ENCODE measurements at places on chromosomes 3 and 15.

DNA sequence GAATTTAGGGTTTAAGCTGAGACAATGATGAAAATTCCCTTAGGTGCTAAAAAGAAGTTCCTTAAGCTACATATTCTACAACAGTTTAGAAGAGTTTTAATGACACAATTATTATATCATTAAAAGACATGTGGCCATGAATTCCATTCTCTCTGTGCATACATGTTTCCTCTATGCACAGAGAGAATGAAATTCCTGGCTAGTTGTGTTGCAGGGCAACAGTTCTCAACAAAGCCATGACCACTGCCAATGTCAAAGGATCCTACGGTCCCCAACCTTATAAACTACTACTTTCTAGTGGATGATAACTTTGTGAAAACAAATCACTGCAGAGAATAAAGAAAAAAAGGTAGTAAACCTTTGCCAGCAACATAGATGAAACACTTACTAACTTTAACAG lies 122.7 kb downstream of the OTOL1 start:
- no peak for DNase-seq

- no peak for DNase-seq
Measured at GRCh38 chr3:189927975-189928895, 192.5 kb downstream of the P3H2 start.

- DNase-seq = no peak
Measured at GRCh38 chr3:123361071-123361470, 87.8 kb downstream of the ADCY5 start.

GRCh38 chr3:157086775-157087174 lies 73.2 kb downstream of the CCNL1 start:
- no peak for DNase-seq

DNA sequence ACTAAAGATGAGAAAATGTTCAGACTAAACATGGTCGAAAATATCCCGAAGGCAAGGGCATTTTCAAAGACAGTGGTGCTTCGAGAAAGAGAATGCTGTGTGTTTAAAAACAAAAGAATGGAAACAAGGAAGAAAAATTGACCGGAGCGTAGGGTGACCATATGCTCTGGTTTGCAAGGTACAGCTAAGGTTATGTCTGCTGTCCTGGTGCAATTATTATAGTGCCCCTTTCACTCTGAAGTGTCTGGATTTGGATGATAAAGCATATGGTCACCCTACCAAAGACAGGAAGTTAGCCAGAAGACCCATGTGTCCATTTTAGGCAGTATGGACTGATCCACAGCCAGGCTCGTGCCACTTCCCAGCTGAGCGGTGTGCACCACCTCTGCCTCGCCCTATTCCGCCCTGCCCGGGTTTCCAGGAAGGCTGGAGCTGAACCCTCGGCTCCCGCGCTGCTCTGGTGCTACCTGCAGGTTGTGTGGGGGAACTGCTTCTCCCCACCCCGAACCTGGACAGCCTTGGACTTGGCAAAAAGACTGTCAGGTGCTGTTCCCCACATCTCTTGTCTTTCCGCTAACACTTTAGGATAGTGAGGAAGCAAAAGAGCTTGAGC lies 25.2 kb downstream of the GOLGA6D start:
- DNase-seq = no peak

DNA sequence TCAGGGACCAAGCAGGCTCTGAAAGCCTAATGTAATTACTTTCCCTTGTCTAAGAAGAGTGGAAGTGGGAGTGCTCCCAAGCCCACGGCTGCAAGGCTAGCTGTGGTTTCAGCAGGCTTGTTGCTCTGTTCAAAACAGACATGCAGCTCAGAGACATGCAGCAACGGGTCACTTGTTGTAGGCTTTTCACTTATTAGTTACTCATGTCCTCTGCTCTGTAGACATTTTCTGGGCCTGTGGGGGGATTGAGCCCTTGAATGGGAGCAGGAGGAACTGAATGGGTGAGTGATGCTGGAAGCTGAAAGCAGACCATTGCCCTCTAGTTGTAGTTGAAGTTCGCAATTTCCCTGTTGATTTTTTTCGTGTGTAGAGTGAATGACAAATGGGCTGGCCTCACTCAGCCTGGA lies 261.9 kb upstream of the NR2E3 start:
- peak; percentile 74 for DNase-seq

DNA sequence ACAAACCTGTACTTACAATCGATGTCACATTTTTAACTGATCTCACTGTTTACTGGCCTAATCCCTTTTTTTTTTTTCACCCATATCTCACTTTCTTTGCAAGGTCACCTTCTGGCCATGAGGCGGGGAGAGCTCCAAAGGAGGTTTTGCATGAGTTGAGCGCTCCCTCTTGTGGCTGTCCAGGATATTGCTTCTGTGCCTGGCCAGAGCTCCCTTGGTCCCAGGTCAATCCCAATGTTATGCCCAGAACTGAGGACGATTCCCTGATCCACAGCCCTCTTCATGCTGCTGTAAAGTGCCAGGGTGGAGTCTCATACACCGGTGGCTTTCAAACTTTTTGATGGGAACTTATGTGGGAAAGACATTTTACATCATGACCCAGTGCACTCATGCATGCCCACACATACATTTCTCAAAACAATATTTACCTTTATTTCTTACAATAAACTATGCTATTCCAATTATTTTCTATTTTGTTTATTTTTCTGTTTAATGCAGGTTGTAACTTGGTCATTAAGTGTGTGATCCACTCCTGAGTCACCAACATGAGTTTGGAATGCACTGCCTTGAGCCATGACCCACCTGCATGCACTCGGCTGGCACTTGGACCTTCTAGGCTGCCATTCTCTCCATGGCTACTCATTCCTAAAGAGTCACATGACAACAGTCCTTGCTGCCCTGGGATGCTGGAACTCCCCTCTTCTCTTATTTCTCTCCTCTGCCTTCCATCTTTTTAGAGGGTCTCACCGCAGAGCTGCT lies 9.6 kb upstream of the SST start:
- DNase-seq = peak; percentile 92

DNA sequence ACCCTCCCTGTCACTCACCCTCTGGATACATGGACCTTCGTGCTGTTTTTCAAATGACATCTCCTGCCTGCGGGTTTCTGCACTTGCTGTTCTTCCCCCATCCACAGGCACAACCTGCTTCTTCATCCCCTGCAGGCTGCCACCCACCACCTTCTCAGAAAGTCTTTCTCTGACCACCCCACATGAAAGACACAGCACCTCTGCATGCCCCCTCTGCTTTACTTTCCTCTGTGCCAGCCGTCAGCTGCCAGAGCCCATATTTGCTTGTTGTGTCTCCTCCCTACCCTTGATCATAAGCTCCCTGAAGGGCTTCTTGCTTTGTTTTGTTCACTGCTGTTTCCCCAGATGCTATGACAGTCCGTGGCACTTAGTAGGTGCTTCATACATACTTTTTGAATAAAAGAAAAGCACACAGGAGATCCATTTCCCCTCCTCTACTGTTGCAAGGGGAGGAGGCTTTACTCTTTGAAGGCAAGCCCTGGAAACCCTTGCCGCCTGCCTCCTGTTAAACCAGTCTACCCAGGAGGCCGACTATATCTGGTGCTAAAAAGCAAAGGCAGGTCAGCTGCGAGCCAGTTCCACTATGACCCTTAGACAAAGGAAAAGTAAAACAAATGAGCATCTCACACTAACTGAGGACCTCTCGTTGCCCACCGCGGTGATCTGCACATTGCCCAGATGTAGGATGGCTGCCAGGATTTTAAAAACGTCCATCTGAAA lies 31.9 kb downstream of the MYO5C start:
- no peak for DNase-seq

- no peak for DNase-seq
Measured at GRCh38 chr3:10319251-10319650, 1.7 kb downstream of the SEC13 start.

GRCh38 chr3:1326546-1326945 lies 233.7 kb downstream of the CNTN6 start:
- no peak for DNase-seq

DNA sequence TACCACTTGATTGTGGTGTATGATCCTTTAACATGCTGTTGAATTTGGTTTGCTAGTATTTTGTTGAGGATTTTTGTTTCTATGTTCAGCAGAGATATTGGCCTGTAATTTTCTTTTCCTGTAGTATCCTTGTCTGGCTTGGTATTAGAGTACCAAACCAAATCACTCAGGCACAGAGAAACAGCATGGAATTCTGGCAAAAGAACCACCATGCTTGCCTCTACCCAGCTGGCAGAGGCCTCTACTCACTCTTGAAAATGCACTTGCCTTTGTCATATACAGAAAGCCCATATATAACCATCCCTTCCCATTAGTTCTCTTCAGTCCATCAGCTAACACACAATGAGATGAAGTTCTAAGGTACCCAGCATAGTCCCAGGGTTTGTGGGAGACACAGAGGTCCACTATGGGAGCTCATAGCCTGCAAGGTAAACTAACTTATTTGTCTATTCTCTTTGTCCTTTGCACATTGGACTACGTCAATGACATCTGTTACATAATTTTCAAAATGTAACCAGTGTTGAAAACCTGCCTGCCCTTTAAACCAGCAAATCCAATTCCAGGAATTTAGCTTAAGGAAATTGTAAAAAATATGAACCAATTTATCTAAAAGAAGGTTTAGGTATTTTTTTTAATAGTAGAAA lies 82.1 kb upstream of the POMGNT2 start:
- DNase-seq = no peak

DNA sequence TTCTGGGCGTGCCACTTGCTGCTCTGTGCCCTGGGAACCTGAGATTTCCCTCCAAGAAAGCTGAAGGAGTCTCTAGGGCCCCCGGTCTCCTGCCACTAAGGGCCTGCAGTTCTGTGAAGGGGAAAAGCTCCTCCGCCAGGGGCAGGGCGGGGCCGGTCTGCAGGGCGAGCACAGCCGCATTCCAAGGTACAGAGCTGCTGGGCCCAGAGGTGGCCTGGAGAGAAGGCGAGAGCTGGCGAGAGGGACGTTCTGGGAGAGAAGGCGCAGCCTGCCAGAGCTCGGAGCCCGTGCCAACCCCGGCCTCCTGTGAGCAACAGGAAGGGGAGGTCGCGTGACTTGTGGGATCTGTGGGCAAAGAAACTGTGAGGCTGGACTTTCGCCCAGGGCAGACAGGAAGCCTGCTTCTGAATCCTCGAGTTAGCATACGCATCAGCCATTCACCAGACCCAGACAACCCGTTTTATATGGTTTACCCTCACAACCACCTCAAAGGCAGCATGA lies 500.4 kb downstream of the SHQ1 start:
- DNase-seq = no peak

GRCh38 chr15:94280301-94280700 lies 48.9 kb downstream of the MCTP2 start:
- DNase-seq = no peak

- DNase-seq = no peak
Measured at GRCh38 chr3:136741063-136741462, 11.1 kb downstream of the STAG1 start.

DNA sequence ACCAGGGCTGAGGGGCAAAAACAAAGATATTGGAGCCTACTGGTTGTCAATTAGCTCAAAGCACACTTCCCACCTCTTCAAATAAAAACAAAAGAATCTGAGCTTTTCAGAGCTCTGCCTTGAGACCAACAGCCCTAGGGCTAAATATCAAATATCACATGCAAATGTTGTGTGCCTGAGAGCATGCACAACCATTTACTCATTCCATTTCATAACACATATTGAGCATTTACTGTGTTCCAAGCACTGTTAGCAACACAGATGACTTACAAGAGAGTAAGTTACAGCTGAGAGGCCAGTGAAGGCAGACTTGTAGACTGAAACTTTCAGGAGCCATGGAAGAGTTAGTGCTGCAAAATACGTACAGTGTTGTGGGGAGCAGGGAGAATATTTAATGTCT lies 222.4 kb downstream of the CPNE4 start:
- DNase-seq = no peak

DNA sequence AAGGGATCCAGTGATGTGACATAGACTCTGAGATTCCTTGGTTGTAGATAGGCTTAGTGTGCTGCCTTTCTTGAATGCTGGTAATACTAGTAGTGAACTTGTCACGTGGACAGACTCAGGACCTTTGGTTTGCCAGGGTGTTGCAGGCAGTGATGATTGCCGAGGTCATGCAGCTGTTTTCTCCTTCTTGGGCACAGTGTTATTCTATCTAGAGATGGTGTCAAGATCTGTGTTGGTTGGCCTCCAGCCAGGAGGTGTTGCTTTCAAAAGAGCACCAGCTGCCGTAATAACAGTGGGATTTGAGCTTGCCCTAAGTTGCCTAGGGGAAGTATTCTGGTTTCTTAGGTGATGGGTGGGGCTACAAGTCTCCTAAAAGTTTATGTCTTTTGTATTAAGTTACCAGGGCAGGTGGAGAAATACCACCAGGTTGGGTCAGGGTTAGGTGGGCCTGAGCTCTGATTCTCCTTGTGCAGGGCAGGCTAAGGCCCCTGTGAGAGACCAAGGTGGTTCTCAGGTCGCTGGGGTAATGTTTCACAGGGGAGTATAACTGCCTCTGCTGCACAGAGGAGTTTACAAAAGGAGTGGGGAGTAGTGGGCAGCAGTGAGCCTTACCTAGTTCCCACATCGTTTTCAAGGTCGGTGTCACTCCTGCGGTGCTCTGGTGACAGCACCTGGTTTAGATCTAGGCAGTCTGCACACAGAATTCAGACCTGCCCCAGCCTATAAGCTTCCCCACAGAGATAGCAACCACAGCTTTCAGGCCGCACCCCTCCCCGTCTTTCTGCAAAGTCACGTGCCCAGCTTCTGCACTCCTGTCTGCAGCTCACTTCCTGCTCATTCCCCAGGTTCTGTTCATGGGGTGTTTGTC lies 350.3 kb downstream of the DOCK3 start:
- no peak for DNase-seq

DNA sequence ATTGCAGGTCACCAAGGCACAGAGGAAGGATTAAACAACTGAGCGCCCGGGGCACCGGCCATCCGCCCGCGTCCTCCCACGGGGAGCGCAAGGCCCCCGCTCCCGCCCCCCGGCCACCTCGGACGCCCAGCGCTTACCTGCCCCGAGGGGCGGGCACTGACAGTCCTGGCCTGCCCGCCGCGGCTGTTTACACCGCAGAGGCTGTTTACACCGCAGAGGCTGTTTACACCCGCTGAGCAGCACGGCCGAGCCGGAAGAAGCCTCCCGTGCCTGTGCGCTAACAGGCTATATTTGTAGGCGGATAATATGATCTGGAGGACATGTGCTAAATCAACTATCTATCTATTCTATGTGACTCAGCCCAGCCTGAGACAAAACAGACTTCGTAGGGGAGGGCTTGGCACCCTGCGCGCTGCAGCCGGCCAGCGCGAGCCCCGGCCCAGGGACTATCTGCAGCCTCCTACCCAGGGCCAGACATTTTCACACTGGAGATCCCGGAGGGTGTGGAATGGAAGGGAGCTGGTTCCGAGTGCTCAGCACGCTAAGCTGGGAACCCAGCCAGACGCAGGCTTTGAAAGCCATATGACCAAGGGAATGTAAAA lies at the start of gene LRRC2:
LRRC2 (minus strand) TSS at position 263 of the 602 bp plus-strand sequence. CDS start 14,711 bp downstream, outside the sequence.
- DNase-seq = no peak

- no peak for DNase-seq
Measured at GRCh38 chr3:113287803-113288648, 76.7 kb downstream of the BOC start.

GRCh38 chr15:49083401-49084284 lies 37.4 kb upstream of the SECISBP2L start:
- DNase-seq = no peak

DNA sequence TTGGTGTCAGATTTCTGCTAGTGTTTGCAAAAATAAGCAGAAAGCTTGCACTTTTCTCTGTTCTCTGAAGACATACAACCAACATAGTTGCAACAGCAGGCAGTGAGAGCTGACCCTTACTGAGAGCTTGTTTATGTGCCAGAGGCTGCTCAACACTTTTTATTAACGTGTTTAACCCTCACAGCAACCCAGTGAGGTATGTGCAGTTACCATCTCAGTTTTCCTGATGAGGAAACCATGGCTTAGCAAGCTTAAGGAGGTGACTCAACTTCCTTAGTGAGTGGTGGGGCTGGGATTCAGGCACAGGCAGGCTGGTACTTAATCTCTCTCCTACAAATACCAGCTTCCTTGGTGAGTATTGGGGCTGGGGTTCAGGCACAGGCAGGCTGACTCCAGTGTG lies 158.1 kb upstream of the CTDSPL start:
- DNase-seq = no peak
